Left renal cortex interstitium (tissue), 4 donors: ENCODE measurements at places on chromosomes 2 and 18.

DNA sequence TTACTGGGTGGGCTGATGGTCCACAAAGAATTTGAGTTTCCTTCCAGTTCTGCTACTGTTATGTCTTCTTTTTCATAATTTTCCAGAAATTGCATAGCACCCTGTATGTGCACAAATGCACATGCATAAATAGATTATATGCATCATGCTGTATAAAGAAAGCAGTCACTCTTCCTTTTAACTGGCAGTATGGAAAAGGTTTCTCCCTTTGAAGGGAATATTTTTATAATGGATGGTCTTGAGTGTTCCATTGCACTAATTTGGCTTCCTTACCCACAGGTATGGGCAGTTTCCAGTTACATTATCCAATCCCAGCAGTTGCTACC is 154.4 kb downstream of the NAPG start:
- DNase-seq: no peak

- no peak for DNase-seq
Observed at GRCh38 chr2:10332402-10333246, 29.9 kb downstream of the HPCAL1 start.

GRCh38 chr2:31475692-31476091 is 61.1 kb upstream of the XDH start:
- DNase-seq: no peak

- DNase-seq: no peak
Observed at GRCh38 chr2:191443446-191443845, 198.2 kb downstream of the MYO1B start.

DNA sequence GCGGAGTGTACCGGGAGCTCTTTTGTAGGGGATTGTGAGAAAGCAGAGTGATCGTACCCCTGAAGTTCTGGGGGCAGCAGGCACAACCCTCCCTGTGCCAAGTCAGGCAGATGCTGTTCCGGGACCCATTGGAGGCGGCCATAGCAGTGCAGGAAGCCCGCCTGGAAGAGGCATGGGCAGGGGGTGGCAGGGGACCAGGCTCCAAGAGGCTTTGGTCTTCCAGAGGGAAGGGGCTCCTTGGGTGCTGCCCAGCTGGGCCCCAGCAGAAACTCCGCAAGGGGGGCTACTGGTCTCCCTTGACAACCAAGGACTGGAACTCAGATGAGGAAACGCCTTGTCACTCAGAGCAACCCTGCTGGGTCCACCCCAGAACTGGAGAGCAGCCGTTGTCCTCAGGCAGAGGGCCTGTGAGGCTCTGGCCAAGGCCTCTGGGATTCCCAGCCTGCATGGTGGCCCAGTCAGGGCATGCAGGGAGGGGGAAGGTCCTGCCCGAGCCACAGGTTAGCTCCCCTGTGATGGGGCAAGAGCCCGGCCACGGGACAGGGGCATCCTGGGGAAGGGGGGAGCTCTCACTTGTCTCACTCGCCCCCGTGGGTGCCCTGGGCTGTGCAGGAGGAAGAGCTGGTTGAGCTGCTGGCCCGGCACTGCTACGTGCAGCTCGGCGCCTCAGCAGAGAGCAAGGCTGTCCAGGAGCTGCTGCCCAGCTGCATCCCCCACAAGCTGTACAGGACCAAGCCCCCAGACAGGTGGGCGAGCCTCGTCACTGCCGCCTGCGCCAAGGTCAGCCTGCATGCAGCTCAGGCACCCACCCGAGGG is 21.0 kb upstream of the GPR17 start:
- no peak for DNase-seq

- DNase-seq: peak; percentile 24
Observed at GRCh38 chr18:49400398-49401072, 59.9 kb downstream of the DYM start.

DNA sequence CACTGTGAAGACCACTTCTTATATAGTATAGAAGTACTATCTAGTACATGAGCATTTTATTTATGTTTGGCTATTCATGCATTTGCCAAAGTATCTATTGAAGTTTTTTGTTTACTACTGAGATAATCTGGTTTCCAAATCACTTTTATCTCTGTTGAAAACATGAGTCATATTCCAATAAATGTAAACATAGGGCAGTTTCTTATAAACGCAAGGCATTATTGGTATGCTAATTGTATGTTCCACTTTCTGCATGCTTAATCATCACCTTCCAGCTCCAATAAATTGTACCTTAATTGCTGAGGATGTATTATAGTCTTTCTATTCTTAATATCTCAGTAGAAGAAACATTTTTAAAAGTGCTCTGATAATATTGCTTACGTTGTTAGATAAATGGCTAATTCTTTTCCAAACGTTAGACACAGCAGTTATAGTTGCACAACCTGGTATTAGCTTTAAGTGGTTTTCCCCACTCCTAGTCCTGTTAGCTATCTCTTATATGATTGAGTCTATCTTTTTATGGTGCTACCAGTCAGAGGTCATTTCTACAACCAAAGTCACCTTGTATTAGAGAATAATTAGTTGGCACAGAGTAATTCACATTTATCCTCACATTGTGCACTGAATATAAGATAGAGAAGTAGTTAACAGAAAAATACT is 17.2 kb downstream of the ITGA4 start:
- DNase-seq: no peak
